ENCODE measurements at places on chromosomes 3 and 15.

DNA sequence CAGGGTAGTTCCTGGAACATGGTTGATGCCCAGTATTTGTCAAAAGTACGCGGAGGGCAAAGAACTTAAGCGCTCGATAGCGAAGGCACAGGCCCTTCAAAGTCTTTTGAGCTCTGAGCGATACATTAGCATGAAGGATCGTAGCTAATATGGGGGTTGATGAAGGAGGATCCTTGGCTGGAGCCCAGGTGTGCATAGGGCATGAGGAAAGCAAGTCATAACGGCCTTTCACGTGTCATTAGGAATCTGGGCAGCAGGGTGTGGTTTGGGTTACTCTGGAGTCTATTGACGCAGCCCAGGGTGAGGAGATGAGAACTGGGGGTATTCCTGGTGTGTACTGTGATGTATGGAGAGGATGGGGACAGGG is 31.7 kb downstream of the SPINK8 start:
- no peak for DNase-seq

GRCh38 chr3:117479095-117479494 is 769.5 kb downstream of the TUSC7 start:
- no peak for DNase-seq

DNA sequence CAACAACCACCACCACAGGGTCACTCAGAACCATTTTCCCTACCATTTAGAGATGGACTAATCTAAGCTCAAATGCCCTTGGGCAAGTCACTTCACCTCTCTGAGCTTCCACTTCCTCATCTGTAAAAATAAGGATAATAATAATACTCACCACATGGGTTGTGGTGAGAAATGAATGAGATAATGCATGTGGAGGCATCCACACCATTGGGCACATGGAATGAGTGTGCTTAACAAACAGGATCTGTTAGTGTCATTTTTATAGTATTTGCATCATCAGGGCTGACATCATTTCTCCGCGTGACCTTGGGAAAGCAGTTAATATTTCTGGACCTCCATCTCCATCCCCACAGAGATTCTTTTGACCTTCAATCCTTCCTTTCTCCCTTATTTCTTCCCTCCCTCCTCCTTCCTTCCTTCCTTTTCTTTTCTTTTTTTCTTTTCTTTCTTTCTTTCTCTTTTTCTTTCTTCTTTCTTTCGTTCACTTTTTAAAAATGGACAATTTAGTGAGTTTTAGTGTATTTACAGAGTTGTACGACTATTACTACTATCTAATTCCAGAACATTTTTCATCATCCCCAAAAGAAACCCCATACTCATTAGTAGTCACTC is 7.7 kb upstream of the RFT1 start:
- no peak for DNase-seq

DNA sequence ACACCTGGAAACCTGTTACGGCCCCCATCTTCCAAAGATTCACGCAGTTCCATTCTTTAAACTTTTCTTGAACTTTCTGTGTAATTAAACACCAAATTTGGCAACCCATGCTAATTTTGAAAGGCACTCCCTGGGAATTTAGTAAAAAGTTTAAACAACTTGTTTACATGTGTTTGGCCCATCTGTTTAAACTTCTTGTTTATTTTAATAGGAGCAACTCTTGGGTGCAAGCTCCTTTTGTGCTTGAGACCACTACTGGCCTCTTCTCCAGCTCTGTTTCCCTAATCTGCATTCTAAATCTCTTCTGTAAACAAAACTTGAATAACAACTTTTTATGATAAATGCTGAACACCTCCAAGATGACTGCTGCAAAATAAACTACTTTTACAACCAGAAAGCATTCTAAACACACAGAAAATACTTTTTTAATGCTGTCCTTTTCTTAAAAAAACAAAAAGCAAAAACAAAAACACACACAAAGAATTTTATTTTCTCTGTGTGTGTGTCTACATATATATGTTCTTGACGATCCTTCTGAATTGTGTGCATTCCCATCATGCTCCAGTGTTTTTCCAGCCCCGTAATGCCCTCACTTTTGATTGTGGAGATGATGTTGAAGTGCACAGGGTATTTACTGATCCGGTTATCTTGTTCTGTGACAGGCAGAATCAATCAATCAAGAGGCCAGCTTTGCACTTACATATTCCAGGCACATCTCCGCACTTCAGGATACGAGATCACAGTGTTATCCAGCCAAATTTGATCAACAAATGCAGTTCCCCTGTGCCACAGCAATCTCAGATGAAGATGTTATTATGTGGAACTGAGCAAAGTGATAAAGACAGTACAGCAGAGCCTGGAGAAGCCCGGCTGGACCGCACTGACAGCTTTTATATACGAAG is 416.9 kb downstream of the FOXP1 start:
- no peak for DNase-seq

DNA sequence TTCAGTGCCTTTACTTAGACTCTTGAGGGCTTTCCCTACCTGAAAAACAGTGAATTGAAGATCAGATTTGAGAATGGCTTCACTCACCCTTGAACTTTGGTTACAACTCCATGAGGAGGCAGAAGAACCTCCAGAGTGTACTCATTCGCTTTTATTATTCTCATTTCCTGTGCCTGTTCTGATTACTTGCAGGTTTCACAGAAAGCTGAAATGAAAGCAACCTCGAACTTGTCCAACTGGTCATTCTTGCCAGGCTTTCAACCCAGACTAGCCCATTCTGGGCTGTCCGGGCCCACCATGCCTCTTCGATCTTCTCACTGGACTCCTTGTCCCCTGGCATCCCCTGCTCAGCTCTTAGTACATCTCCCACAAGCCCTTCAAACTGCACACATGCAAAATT is 20.2 kb upstream of the THUMPD3 start:
- DNase-seq, result no peak

DNA sequence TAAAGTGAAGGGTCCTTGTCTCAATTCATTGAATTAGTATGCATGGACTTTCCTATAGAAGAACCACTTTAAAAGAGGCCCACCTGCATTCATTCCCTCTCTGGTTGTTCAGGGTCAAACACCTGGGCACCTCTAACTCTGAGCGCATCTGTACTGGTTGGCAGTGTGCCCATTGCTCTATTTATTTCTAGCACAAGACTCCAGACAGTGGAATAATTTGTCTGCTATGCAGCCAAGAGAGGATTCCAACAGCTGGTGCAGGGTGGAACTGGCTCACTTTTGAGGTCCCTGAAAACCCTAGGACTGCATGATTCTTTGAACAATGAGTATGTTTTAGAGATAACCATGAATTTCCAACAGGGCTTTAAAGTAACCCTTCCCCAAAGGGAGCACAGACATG is 57.9 kb downstream of the CCDC33 start:
- no peak for DNase-seq

- no peak for DNase-seq
Measured at GRCh38 chr3:194314388-194315068, 36.6 kb downstream of the CPN2 start.

DNA sequence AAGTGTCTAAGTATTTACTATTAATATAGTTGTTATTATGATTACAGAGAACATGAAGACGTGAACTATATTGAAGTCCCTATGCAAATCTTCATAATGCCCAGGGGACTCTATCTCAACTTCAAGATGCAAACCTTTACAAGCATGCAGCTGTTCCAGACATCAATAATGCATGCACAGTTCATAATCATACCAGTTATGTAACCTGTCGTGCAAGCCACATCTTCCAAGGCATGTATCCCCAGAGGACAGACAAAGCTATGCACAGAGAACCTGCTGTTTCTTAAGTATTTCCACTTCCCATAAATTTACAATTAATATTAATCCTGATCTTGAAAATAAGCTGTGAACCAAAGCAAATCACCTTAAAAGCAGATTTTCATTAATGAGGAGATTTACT is 534.1 kb downstream of the TUSC7 start:
- DNase-seq, result no peak

DNA sequence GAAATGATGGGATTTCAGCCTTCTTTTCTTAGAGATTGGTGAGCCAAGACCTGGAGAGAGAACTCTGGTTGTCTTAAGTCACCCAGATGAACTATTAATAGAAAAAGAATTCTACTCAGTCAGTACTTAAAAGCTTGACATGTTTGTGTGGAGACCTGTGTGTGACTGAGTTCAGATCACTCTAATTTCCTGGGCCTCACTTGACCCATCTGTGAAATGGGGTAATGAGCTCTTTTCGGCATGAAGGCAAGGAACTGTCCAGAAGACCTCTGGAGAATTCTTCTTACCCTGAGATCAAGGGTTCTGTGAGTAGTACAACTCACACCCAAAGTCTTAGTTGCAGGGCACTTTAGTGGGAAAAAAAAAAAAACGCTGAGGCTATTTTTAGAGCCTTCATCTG is 92.9 kb downstream of the LPP start:
- DNase-seq, result no peak

DNA sequence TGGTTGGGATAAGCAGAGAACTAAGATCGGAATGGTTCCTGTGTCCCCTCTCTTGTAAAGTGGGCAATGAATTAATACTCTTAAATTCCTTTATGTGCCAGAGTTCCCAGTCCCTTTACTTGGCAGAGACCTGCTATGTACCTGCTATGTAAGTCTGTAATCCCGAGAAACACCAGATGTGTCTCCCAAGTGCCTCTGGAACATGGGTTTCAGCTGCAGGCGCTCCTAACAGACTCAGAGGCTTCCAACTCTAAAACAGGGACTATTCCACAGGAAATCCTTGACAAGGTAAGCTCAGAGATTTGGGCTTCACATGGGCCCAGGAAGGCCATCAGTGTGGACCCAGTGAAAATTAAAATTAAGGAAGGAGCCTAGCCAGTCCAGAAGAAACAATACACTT is 117.7 kb upstream of the PLCL2 start:
- no peak for DNase-seq

- no peak for DNase-seq
Measured at GRCh38 chr15:68789534-68790241, 31.0 kb downstream of the ANP32A start.

DNA sequence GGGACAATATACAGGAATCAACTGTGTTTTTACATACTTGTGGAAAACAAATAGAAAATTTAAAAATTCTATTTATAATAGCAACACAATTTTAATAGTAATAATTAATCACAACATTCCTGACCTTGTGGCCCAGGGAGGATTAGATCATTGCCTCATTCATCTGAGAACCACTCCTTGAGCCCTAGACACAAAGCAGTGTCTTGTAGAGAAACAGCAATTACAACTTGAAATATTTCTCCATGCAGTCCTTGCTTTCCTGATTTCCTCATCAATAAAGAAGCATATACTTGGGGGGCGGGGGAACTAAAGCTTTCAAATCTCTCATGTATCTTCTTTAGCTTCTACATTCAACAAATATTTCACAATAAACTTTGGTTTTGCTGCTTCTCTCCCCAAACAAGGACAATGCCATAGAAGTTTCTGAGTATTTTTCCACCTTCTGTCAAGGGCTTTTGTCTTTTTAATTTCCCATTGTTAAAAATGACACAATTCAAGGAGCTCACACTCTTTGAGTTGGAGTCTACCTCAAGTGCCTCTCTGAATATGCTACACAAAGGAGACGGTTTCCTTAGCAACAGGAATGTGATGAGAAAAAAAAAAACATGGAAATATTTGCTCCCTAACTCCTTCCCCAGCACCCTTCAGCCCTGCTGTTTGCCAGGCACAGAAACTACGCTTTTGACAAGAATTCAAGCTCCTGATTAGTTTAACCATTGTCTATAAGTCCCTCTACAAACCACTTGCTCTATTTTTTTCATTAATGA is 118.8 kb downstream of the ARPP21 start:
- DNase-seq, result no peak

DNA sequence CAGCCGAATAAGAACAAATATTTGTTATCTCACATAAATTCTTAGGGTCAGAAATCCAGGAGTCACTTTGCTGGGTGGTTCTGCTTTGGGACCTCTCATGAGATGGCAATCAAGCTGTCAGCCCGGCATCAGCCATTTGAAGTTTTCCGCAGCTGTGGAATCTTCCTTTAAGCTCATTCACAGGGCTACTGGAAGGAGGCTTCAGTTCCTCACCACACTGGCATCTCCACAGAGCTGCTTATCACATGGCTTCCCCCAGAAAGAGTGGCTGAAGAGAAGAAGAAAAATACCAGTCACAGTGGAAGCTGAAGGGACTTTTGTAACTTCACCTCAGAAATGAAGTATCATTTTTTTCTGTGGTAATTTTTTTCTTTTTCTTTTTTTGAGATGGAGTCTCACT is 267.7 kb downstream of the CHL1 start:
- no peak for DNase-seq

- no peak for DNase-seq
Measured at GRCh38 chr3:182794455-182795388, 1.4 kb downstream of the ATP11B start.

DNA sequence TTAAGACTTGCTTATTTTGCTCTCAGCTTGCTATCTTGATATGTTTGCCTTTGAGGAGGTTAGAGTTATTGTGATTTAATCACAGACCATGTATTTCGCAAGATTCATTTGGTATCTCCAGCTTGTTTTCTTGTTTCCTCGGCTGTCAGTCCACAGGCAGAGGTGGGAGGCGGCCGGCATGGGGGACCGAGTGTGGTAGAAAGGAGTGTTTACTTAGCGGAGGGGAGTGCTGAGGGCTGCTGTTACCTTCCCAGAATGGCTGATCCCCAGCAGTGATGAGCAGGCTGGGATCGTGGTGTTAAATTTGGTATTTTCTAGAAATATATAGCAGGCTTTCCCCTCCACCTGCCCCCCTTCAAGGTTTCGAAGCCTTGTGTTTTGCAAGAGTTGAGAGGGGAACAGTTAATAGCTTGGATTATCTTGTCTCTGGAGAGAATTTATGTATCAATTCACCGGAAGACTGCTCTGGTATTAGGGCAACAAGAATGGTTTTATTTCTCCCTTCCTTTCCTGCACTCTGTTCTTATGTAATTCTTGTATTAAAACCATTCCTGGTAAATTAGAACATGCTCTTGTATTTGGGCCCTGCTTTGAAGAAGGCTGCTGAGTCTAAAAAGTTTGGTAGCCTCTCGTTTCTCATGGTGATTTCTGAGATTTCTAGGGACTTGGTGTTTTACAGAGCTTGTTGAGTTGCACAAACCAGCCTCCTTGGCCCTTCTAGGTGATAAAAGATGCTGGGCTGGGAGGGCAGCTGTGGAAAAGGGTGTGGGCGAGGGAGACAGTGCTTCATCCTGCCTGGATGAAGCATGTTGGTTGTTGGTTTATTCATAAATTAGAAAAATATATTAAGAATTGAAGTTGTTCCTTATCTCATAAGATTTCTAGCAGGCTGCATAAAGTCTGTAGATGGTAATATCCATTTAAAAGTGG is 151.4 kb downstream of the IGF1R start:
- DNase-seq, result no peak

DNA sequence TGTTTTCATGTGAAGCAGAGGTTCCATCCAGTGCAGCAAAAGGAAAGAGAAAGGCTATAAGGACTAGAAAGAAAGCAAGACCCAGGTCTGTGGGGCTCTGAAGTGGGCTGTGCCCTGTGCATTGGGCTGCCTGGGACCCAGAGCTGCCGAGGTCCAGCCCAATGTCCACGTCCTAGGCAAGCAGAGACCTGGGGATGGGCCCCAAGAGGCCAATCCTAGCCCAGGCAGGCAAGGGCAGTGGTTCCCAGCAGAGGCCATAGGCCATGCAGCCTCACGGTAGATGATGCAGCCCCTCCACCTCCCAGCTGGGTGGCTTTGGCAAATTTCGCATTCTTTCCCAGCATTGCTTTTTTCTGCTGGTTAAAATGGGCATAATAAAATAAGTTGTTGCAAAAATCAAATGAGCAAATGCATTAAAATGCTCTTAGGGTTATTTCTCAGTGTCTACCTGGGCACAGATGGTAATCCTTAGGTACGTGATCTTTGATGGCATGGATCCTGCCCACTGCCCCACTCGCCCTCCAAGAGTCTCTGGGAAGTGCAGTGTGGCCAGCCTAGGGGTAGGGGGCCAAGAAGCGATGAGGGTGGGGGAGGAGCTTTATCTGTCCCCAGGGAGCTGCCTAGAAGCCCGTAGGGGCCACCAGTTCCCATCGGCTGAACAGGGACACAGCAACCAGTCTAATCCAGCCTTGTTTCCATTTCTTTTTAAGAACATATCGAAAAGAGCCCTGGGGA is 22.3 kb upstream of the GP9 start:
- no peak for DNase-seq
